ENCODE measurements at places on chromosomes 16 and 17.

DNA sequence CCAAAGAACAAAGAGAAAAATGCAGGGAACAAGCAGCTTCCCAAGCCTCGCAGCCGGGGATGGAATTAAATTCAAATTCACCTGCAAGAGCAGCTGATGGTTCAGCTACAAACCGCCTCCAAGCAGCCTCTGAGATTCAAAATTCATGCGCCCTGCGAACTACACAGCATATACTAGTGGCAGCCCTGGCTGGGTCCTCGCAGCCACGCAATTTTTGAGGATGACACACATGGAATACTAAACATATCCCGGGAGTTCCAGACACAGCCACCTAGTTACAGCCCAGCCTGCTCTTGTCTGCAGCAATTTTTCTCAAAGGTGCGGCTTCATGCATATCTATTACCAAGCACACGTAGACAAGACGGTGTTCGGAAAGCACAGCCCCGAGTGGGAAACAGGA is 35.9 kb upstream of the KIFC3 start:
- DNase-seq = no peak

DNA sequence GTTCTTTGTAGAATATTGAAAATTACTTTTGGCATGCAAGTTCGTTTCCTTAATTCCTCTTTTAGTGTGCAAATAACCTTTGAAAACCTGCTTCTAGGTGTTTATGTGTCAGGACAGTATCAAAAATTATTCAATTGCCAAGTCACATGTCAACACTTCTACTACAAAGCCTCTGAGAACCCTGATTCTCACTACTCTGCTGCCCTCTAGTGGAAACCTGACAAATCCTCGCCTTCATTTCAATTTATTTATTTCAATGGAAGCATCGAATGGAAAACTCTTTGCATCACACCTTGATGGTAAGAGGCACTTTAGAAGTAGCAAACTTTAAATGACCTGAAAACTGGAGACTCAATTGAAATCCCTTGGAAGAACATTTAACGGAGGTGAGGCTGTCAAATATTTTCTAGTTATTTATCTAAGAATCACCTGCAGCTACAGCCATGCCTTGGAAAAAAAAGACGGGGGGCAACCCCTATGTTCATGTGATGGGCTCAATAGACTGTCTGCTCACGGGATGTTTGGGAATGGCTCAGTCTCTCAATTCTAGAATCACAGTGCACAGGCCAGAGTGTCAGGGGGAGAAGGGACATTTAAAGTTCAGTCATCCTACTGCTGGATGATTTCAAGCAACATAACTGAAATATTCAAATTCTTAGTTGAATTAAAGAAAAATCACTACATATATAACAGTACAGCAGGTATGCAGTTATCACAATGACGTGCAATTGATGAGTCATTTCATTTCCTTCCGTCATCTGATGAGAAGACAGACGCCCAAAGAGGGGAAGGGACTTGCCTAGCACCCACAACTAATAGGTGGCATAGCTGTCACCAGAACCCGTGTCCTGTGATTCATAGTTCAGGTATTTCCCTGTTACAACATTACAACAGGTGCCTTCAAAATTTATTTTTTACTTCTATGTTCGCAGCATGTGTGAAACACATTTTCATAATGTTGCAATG is 563.9 kb downstream of the TOX3 start:
- no peak for DNase-seq

DNA sequence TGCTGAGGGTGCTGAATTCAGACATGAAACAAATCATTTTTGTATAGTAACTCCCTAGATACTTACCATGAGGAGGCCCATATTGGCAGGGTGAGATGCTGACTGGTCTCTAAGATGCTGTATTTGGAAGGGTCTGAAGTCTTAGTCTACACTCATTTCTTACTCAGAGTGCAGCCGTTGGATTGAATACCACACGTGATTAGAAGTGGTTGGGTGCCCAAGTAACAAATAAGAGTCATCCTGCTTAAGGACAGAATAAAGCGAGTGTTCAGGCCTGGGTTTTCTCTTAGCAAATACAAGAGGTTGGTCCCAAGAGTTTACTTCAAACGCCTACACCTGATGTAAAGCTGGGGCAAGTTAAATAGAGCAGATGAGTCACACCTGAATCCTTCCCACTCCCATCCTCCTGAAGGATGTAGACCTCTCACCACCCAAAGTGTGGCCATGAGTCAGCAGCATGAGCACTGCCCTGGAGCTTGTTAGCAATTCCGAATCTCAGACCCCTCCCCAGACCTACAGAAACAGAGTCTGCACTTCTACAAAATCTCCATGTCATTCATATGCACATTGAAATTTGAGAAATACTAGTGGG is 284.6 kb upstream of the CDH5 start:
- no peak for DNase-seq

- no peak for DNase-seq
Observed at GRCh38 chr16:66703406-66704215, 7.1 kb upstream of the CMTM4 start.

DNA sequence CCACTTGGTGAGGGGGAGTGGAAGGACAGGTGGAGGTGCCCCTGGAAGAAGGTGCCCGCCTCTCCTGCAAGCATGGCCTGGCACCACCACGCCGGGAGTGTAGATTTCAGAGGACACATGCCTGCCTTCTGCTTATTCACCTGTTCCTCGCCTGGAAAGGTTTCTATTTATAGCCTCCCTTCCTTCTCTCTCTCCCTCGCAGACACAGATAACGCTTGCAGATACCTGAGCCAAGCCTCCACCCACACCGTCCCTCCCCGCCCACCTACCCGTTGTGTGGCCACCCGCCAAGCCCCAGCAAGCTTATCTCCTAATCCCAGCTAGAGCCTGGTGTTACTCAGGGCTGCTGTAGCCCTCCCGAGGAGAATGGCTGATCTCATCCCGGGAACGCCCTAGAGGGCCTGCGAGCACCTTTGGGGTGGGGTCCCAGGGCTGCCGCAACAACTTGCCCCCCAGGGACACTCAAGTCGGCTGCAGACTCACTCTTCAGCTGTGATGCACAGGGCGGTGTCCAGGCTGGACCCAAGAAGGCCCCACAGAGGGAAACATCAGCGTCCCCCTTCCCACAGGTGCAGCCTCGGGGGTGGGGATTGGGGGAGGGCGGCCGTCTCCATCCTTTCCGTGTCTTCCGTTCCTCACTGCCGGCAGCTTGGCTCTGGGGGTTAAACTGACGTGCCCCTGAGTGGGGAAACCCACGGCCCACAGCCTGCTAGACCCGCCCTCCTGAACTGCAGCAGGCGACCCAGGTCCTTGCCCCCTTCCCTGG is 1.9 kb upstream of the SNAI3 start:
- DNase-seq = no peak

DNA sequence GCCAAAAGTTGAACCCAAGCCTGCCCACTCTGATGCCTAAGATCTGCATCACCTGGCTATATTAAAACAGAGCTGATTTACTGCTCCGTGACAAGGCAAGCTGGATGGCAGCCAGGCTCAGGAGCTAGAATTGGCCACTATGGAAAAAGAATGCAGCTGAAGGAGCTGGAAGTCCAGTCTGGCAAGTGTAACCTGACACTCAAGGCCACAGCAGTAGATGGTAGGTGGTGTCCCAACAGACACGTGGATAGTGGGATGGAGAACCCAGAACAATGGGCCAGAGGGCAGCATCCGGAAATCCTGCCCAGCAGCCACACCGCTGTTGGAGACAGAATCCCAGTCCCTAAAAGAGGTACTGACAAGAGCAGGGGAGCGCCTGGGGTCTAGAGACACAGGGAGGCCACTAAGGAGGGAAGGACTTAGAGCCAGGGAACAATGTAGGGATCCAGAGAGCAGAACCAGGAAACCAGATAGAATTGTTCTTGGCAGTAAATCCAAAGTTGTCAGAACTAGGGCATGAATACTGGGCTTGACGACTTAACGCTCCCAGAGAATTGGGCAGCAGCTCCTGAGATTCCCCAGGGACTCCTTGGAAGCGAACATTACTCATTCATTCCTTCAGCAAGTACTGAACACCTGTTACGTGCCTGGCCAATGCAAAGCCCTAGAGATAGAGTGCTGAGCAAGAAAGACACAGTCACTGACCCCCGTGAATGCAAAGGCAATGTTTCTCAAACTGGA is 85.7 kb downstream of the CDYL2 start:
- DNase-seq = no peak

DNA sequence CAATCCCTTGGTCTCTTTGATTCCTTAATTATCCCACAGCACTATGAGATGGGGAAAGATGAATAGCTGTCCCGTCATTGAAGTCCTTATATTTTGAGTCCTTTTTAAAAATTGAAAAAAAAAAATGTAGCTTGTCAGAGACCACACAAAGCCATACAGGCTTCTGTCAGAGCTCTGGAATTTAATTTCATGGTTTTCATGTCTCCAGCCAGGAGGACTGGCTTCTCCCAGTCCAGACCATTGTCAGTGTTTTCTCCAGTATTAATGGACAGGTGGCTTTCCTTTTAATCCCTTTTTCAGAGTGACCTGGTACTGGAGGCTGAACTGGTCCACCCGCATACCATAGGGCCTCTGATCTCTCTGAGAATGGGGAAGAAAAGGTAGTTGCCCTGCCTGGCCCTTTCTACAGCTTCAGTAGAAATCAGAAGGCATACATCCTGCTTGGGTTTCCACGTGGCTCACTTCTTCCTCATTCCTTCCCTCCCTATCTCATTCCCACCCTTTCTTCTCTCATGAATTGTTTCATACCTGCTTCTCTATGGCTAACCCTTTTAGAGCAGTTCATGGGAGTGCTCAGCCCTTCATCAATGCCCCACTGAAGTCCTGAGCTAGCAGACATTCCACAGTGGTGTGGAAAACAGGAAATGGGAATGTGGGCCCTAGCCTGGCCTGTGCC is 29.1 kb downstream of the TRIM16 start:
- no peak for DNase-seq

GRCh38 chr16:86320237-86320595 is 190.1 kb upstream of the FOXF1 start:
- DNase-seq = no peak

- no peak for DNase-seq
Observed at GRCh38 chr17:80990921-80991644, 558 bp upstream of the CHMP6 start.

DNA sequence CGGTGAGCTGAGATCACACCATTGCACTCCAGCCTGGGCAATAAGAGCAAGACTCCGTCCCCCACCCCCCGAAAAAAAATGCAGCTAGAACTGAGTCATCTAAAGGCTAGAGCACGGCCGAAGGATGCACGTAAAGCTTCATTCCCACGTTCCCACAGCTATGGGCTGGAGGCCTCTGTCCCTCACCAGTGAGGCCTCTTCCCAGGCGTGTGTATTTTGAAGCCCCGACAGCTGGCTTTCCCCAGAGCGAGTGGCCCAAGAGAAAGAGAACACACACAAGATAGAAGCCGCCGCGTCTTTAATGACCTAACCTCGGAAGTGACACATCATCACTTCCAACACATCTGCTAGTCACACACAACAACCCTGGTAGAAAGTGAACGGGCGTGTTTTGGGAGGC is 6.6 kb upstream of the KCTD5 start:
- DNase-seq = no peak

- DNase-seq = no peak
Observed at GRCh38 chr17:42230225-42230624, 35.9 kb upstream of the GHDC start.

GRCh38 chr17:77326076-77326591 is 185.4 kb downstream of the SEC14L1 start:
- no peak for DNase-seq

- DNase-seq = no peak
Observed at GRCh38 chr17:17225901-17226300, 11.1 kb downstream of the FLCN start.

GRCh38 chr16:86740298-86740697 is 161.9 kb downstream of the FOXL1 start:
- no peak for DNase-seq
